ENCODE measurements at places on chromosomes 4 and X.

DNA sequence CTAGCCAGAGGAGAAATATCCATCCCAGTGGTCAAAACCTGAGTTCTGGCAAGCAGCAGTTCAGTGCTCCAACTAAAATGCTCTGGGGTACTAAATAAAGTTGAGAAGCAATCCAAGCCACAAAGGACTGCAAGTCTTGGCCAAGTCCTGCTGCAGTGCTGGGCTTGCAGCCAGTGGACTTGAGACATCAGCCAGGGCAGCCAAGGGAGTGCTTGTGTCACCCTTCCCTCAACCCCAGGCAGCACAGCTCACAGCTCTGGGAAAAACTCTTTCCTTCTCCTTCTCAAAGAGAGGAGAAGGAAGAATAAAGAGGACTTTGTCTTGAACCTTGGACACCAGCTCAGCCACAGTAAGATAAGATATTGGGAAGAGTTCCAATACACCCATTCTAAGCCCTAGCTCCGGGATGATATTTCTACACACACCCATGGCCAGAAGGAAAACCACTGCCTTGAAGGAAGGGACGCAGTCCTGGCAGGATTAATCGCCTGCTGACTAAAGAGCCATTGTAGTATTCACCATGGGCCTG, 99.8 kb downstream of the PTCHD1 start:
- no peak for DNase-seq

DNA sequence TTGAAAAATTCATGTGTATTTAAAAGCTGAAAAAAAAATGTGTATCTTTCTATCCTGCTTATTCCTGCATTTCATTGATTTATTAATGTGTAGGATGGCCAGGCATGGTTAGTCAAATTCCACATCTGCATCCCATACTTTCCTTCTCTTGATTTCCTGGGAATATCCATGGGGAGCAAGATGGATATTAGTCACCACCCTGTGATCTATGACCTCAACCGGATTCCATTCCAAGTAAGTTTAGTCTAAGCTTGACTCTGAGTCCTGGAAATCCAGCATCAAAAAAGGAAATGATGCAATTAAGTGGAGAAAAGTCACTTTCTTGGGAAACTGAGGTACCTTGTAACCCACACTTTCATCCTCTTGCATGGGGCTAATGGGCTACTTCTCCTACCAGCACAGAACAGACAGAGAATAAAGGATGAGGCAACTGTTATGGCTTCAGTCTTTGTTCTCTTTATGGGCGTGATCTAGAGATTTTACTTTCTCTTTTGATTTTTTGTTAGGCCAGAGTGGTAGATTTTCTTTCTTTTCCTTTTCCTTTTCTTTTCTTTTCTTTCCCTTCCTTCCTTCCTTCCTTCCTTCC, 17.1 kb upstream of the BEX4 start:
- DNase-seq, result no peak

GRCh38 chrX:14963447-14964236, 90.4 kb downstream of the MOSPD2 start:
- DNase-seq, result no peak

- DNase-seq, result no peak
Measured at GRCh38 chrX:53440101-53440500, 5.9 kb upstream of the HSD17B10 start.

GRCh38 chr4:6068986-6069385, 50.8 kb upstream of the C4orf50 start:
- DNase-seq, result no peak

GRCh38 chr4:81214144-81214880, 710 bp downstream of the PRKG2 start:
- no peak for DNase-seq

GRCh38 chr4:128461291-128462102, 173.9 kb upstream of the PGRMC2 start:
- no peak for DNase-seq

- no peak for DNase-seq
Measured at GRCh38 chr4:71237641-71238040, 101.2 kb upstream of the SLC4A4 start.

DNA sequence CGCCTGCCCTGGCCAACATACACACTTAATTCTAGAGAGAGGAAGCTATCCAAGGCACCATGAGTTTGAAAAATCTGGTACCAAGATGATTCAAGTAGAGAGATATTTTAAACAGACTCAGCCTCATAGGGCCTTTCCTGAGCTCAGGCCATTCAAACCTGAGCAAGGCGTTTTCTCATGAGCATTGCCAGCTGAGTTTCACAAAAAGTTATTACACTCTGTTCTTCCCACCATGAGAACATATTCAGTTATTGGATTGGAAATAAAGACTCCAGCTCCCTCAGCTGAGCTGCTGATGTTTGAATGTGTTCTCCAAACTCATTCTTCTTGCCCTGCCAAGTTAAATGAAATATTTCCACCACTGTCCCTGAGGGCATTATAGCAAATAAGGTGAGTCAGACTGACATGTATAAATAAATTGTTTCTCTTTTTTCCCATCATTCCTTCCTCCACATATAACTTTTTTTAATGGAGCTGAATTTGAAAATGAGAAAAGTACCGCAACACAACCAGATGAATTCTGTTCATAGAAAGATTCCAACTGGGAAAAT, 429.6 kb downstream of the RAB28 start:
- DNase-seq, result no peak

- no peak for DNase-seq
Measured at GRCh38 chr4:151801547-151802516, 41.0 kb upstream of the GATB start.

DNA sequence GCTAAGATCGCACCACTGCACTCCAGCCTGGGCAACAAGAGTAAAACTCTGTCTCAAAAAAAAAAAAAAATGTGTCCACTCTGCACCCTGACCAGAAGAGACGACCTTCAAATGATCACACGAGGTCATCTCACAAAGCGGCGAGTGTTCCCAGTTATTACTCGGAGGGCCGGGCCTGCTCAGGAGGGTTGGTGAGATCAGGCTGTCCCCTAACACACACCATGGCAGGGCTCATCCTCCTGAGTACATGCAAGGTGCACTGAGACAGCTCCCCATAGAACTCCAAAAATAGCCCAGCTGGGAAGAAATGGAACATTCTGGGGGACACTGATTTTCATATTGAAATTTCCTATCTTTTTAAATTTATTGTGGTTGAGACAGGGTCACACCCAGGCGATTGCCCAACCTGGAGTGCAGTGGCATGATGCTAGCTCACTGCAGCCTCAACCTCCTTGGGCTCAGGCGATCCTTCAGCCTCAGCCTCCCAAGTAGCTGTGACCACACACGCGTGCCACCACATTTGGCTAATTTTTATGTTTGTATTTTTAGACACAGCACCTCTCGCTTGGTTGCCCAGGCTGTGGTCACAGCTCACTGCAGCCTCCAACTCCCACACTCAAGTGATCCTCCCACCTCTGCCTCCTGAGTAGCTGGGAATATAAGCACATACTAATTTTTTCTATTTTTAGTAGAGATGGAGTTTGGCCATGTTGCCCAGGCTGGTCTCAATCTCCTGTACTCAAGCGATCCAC, 51.5 kb downstream of the DHRSX start:
- DNase-seq, result no peak

- peak; percentile 74 for DNase-seq
Measured at GRCh38 chrX:31266203-31267076, 194.6 kb upstream of the FTHL17 start.

DNA sequence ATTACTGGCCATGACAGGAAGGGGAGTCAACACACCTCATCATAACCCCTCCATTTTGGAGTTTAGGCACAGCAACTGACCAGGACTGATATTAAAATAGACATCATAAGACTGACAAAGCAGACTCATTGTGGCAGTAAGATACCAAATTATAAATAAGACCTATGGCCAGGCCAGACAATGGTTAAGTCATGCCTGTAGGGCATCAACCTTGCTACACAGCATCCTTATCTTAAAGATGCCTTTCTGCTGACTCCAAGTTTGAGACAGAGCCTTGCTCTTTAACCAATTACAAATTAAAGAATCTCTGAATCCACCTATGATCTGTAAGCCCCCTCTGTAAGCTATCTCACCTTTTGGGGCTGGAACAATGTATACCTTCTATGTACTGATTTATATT, 65.5 kb downstream of the VCX2 start:
- no peak for DNase-seq

Data from GM13976 (cell line).